C1 segment of cervical spinal cord (tissue), 14 donors: ENCODE measurements at places on chromosomes 3 and 15.

GRCh38 chr3:30567139-30567753, 39.2 kb upstream of the TGFBR2 start:
- no peak for DNase-seq

DNA sequence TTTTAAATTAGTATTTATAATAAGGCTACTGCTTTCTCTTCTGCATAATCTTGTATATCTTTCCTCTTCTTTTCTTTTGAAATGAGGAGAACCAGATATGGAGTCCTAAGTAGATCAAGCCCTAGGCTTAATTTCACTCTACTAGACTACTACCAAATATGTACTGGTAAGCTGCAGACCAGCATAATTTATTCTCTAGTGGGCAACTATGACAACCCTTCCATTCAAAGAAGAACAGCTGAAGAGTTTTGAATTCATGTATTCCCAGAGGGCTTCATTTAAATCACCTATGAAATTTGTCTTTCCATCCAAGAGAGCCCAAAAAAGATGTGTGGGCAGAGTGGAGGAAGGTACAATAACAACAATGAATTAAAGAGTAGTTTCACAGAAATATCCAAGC, 10.0 kb downstream of the RAD18 start:
- no peak for DNase-seq

DNA sequence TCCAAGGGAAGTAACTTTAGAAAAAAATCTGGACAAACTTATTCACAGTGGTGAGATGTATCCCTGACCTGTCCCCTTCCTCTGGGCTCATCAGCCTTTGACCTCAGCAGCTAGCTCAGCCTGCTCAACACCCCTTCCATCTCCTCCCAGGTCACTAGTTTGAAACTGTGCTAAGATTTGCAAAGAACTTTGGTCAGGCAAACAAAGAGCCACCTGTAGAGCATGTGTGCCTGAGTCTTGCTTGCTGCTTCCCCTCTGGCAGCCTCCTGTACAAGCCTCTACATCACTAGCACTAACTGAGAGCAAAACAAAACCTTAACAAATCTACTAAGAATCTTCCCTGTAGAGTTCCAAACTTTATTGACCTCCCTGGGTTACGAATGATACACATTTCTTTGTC, 43.9 kb downstream of the NR1I2 start:
- no peak for DNase-seq

- no peak for DNase-seq
These were observed 44.2 kb upstream of the DCBLD2 start for GRCh38 chr3:98945666-98946065.

DNA sequence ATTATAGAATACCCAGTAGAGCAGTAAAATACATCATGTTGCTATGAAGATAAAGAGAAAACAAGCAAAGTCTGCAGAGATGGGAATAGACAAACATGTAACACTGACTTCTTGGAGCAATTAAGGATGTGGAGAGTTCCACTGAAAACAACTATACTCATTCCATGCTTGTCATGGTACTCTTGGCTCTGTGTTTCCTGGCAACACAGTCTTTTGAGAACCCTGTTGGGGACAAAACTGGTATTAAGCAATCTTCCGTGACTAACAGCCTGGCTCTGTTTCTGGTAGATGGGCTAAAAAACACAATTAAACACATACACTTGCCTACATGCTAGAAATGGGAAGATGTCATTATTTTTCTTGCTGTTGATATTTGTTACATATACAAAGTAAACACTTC, 1212.3 kb upstream of the GBE1 start:
- DNase-seq = no peak

- DNase-seq = no peak
These were observed 20.5 kb downstream of the FGD5 start for GRCh38 chr3:14839236-14839635.

DNA sequence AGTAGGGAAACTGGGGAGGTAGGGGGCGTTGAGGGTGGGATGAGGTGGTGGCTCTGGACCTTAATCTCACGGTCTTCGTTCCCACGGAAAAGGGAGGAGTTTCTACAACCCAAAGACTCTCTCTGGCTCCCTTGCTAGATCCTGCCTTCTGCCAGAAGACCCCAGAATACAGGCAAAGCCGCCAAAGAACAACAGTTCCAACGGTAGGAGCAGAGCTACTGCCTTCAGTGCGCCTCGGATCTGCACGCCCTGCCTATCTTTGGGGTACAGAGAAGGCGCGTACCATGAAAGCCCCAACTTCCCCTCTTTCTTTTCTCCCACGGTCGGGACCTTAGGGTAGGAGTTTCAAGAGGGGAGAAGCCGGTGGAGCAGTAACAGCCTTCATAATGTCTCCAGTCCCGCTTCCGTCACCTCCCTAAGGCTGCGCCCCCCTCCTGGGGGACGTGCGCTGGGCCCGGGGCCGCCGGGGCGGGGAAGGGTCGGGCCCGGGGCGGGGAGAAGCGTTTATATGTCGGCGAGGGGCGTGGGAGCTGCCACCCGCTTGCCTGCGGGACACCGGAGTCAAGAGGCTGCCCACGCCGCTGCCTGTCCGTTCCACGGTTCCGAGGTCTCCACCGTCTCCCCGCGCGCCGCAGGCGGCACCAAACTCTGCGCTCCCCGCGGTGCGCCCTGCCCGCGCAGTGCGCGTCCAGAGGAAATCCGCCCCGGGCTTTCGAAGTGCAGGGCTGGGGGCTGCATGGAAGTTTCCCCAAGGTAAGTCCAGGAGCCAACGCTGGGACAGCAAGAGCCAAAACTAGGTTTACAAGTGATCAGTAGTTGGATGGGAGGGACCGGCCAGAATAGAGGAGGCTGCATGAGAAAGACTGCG, at the start of gene COL6A6:
Gene COL6A6 (plus strand): TSS at position 533 of the 868 bp plus-strand sequence. CDS start 43,188 bp downstream, outside the sequence.
- DNase-seq = no peak

DNA sequence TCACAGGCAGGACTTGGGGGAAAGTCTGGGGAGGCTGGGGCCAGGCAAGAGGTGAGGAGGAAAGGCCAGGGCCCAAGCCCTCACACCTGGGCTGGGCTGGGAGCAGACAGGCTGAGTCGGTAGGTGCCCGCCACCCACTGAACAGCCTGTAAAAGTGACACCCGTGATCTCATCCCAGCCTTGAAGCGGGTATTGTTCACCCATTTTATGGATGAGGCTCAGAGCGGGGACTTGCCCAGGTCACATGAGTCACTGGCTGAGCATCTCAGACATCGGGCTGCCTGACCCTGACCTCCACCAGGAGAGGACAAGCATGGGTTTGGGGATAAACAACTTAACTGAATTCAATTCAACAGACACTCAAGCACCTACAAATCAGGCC, 52.0 kb upstream of the CTSH start:
- no peak for DNase-seq

- DNase-seq = no peak
These were observed 760.3 kb downstream of the FHIT start for GRCh38 chr3:60490992-60491391.

DNA sequence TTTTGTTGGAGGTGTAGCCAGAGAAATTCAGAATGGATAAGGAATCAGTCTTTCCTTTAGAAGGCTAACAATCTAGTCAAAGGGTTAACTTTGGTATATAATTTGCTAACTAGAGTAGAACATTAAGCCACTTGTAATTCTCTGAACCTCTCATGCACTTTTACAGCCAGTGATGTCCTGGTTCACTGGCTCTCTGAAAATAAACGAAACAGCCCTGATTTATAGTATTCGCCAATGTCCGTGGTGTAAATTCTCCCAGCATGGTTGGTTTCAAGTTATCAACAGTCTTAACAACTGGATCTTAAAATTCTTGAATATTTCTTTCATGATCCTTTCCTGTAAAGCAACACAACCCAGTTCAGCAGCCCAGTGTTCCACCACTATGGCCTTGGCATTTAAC, 500.4 kb upstream of the CDIN1 start:
- DNase-seq = no peak

DNA sequence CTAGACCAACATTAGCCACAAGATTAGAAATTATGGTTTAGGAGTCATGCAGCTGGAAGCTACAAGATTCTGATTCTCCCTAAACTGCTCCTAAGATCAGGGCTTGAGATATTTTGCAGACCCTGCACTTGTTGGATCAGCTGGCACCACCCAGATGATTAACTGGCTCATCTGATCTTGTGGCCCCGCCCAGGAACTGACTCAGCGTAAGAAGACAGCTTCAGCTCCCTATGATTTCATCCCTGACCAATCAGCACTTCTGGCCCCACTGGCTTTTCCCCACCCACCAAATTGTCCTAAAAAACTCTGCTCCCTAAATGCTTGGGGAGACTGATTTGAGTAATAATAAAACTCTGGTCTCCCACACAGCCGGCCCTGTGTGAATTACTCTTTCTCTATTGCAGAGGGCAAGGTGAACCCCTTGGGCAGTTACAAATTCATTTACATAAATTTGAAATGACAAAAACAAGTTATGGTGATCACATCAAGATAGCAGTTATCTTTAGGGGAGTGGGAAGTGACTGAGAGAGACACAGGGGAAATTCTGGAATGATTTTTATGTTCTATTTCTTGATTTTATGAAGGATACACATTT, 76.5 kb downstream of the CD200R1L start:
- DNase-seq = no peak

- DNase-seq = no peak
These were observed 5.3 kb upstream of the TMEM115 start for GRCh38 chr3:50364573-50365079.

- DNase-seq = no peak
These were observed 28.5 kb upstream of the POLG start for GRCh38 chr15:89363133-89363532.

- no peak for DNase-seq
These were observed 110.7 kb upstream of the C2CD4B start for GRCh38 chr15:62275831-62276230.
